Cortex of kidney (tissue), 1 donor: ENCODE measurements at places on chromosomes 4 and X.

- no peak for DNase-seq
Observed at GRCh38 chr4:33429971-33430370, 2709.8 kb downstream of the PCDH7 start.

DNA sequence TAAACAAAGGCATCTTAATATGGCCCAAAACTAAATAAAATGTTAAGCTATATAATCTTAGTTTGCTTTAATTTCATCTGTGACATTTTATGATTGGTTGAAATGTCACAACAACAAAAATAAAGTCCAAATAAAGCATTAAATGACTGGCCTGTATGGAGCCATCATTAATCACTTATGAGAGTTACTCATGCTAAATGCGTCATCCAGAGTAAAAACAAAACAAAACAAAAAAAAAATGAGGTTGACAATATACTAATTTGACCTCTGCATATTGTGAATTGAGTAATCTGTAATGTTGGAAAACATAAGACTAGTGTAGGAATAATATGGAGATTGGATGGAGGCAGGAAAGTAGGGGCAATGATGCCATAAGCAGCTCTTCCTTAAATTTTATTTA, 139.7 kb downstream of the MAPK10 start:
- no peak for DNase-seq

DNA sequence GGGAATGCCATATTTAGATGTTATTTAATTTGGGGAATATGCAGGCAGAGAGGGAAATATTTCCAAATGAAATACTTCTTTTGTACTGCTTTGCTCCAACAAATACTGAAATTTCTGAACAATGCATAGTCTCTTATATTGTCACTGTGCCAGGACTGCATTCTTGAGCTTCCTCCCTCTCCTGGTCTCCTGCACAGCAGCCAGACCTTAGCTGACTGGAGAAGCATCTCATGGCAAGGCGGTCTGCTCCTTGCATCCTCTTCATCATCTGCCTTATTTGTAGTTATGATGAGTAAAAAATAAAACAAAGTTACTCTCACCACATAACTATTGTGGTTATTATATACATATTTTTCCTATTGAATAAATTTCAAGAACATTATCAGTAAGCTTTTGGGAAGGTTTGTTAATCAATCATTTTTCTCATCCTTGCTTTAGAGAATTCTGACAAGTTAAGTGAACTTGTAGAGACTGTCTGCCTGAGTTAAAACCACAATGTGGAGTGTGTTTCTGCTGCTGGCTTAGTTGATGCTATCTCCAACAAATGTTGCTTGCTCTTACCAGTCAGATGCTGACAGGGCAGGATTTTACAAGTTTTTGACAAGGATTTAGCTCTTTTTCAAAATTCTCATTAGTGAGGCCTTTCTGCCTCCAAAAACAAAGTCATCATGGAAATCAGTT, 153.6 kb downstream of the SOWAHB start:
- DNase-seq, result no peak

GRCh38 chr4:140645614-140646412, 77.1 kb upstream of the UCP1 start:
- no peak for DNase-seq

GRCh38 chr4:4880492-4880891, 21.0 kb downstream of the MSX1 start:
- DNase-seq, result no peak

- DNase-seq, result no peak
Observed at GRCh38 chrX:102767287-102767686, 46.7 kb downstream of the GPRASP3 start.

- no peak for DNase-seq
Observed at GRCh38 chr4:152944666-152945320, 8.7 kb downstream of the FHDC1 start.

GRCh38 chrX:49059201-49059600, 402 bp downstream of the CCDC120 start:
- DNase-seq, result no peak

GRCh38 chr4:3533423-3533820, 1.2 kb upstream of the LRPAP1 start:
- no peak for DNase-seq

GRCh38 chr4:40454816-40455215, 119.7 kb downstream of the CHRNA9 start:
- DNase-seq, result no peak

GRCh38 chr4:56424697-56425514, 10.5 kb downstream of the PPAT start:
- no peak for DNase-seq

DNA sequence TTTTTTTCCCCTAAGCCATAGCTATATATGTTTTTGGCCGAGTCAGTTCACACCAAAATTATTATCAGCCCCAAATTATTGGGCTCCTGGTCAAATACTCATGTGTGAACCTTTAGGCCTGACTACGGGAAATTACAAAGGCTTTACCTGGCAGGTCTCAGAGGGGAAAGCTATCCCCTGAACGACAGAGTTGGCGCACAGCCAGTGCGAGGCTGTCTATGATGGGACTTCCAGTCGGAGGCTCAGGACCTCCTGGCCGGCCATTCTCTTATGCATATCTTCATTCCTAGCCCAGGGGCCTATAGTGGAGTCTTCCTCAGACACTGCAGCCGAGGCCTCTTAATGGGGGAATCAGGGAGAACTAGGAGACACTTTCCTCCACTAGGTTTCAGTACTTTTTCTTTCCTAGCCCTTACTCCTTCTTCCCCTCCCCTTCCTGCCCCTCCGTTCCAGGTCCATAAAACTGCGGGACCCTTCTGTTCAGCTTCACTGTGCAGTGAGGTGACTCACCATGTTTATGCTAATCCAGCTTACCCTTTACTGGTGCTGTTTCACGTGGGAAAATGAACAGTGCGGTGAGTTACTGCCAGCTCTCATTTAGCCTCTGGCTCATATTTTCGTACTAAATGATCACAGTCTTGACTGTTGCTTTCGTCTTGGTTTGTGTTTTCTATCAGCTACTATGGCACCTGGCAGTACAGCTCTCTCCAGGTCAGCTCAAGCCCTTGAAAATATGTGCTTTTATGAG, 533.9 kb downstream of the FSTL5 start:
- no peak for DNase-seq

GRCh38 chrX:30489323-30489722, 88.2 kb downstream of the TASL start:
- DNase-seq, result no peak

DNA sequence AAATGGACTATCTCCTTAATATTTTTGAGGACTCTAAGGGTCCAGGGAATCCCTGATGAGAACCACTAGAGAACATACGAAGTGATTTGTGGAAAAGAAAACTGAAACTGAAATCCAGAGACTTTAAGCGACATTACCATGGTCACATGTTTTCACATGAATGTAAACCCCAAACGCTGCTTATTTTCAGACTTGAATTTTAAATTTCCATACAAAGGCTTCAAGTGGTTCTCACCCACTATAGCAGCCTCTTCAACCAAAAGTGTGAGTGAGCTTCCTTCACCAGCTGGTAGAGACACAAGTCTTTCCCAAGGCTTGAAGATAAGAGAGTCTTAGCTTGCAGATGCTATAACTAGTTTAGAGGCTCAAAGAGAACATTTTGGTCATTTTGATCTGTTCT, 232.7 kb downstream of the MGST2 start:
- no peak for DNase-seq

GRCh38 chrX:152901816-152902501, 4.1 kb downstream of the ZNF185 start:
- no peak for DNase-seq

- DNase-seq, result no peak
Observed at GRCh38 chr4:184457535-184458249, 16.7 kb downstream of the IRF2 start.

- no peak for DNase-seq
Observed at GRCh38 chr4:7595934-7596461, 161.3 kb upstream of the PSAPL1 start.

DNA sequence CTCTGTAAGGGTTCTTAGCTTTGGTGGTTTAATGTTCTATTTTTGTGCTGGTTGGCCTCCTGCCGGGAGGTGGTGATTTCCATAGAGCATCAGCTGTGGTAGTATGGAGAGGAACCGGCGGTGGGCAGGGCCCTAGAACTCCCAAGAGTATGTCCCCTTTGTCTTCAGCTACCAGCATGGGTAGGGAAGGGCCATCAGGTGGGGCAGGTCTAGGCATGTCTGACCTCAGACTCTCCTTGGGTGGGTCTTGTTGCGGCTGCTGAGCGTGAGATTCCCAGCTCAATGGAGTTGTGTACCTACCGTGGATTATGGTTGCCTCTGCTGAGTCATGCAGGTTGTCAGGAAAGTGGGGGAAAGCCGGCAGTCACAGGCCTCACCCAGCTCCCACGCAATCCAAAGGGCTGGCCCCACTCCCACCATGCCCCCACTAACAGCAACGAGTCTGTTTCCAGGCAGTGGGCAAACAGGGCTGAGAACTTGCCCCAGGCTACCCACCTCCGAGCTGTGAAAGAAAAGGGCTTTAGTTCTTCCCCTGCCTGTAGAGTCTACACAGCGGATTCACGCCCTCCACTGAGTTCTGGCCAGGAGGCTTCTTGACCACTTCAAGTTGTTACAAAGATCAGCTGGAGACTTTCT, 235.9 kb downstream of the RPA4 start:
- DNase-seq, result no peak

DNA sequence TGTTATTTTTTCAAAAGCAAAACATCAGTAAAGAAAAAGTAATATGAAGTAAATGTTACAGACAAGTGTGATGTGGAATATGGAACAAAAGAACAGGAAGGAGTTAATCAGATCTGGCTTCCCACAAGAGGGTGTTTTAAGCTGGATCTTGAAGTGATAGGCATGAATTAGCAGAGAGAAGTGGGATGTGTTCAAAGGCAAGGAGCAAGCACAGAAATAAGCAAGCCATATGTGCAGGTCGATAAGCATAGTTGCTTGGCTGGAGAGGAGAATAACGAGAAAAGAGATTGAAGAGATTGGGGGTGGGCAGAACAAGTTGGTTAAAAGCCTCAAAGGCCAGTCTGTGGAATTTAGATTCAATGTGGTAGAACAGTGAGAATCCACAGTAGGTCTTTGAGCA, 60.9 kb upstream of the PRPS1 start:
- no peak for DNase-seq

DNA sequence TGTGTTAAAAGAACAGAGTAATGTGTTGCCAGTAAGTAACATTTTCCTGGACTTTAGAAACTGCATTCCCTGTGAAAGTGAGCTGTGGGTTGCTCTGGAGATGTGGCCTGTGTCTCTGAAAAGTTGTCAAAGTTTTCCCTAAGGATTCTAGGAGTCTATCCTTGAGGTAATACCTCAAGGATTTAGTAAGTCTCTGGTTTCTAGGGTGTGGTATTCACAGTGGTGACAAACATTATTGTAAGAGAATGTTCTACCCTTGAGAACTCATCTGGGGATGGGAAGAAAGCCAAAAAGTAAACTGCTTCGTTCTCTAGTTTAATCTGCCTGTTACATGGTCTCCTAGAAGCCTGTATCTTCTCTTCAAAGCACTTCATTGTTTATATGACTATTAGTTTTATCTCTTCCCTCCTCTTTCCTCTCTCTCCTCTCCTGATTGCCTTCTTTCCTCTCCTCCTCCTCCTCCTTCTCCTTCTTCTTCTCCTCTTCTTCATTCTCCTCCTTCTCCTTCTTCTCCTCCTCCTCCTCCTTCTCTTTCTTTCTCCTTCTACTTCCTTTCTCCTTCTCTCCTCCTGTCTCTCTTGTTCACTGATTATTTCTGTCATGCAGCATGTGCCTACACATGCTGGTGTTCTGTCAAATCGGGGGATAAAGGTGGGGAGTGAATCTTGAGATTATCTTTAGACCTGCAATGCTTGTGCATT, 321.3 kb downstream of the PTTG2 start:
- DNase-seq, result no peak

GRCh38 chr4:11675051-11675800, 246.5 kb upstream of the HS3ST1 start:
- DNase-seq, result no peak

GRCh38 chr4:112521123-112522023, 5.4 kb upstream of the NEUROG2 start:
- DNase-seq, result no peak

GRCh38 chr4:86512631-86513030, 81.5 kb upstream of the PTPN13 start:
- no peak for DNase-seq

GRCh38 chr4:84677995-84678394, 95.1 kb downstream of the CDS1 start:
- DNase-seq, result no peak

DNA sequence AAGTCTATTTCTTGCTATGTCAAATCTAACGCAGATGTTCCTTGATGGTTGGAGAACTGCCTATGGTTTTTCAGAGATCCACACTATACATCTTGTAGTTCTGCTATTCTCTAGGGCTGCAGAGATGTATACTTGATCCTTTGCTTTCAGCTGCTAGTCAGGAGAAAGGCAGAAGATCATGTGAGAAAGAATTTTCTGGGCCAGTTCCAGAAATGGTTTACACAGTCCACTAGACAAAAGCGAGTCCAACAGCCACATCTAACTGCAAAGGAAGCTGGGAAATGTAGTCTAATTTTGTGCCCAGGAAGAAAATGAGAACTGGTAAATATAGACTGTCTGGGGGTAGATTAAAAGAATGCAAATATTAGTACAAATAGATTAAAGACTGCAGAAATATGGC, 394.3 kb upstream of the SLIT2 start:
- DNase-seq, result no peak

- no peak for DNase-seq
Observed at GRCh38 chrX:154829134-154829533, 5.3 kb downstream of the SMIM9 start.

DNA sequence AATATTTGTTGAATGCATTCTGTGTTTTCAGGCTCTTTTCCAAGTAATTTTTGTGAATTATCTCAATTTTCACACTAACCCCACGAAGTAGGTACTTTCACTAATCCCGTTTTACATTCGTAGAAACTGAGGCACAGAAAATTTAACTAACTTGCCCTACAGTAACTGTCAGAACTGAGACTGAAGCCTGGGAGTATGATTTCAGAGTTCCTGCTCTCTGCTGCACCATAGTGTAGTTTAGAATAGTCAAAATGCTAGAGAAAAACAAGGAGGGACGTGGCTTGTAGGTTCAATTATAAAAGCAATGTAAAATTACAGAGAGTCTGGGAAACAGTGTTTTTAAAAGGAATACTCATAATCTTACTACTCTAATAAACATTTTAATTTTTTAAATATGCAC, 2.2 kb downstream of the CLCN3 start:
- no peak for DNase-seq

DNA sequence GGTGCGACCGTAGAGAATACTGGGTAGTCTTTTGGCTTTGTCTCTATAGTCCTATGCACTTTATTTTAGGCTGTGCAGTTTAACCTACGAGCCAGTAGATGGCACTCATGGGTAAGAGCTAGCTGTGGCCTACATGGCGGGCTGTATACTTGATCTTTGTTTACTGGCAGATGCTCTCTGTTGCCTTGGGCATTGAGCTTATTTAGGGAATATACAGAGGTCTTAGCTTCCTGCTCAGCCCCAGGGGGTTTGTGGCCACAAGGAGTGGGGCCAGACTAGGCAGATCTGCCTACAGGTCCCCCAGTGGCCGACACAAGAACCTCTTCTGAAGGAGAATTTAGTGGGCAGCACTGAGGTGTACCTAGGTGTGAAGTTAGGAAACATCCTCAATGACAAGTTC, 227.6 kb upstream of the HDX start:
- DNase-seq, result no peak

GRCh38 chr4:176755001-176755400, 37.7 kb downstream of the VEGFC start:
- DNase-seq, result no peak

GRCh38 chr4:20612313-20612712, 87.9 kb upstream of the PACRGL start:
- DNase-seq, result no peak
